H1 (cell line): ENCODE measurements at places on chromosomes 6 and 20. TPM values are rescaled to one million over a fixed set of nuclear protein-coding genes. Genes with fewer than 3 reads are reported as not detected.
A peak's percentile ranks its signal among the peaks of the same experiment; 100 is the strongest.

RPP40 gene
- total RNA-seq = 15.7 and 17.1 TPM in 2 replicates

DNA sequence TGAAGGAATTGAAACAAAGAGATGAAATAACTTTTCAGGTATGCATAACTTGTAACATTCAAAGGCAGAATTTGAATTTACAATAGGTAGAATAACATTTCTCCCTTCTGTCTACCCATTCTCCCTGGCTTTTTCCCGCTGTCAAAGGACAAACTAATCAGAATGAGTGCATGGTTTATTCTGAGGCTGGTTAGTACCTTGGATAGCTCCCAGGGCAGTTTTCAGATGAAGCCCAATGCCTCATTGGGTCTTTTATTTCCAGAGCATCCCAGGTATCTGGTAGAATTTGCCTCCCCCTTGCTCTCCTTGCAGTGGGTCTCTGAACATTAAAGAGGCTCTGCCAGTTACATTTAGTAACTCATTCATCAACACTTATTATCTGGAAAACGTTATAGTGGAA, 665.5 kb downstream of the BCKDHB start:
- no peak for DNase-seq

DNA sequence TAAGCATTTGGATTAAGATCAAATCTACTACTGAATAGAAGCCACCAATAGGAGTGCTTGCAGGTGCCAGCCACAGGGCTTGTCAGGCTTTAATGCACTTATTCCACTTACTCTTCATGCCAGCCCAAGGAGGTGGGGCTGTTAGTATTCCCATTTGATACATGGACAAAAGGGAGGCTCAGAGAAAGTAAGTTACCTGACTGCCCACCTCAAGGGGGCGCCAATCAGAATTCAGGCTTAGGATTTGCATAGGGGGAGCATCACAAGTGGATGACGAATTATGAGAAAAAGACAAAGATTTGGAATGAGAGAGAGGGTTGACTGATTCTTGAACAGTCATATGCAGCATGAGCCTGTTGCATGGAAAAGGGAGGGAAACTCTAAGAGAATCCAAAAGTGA, 188.4 kb upstream of the TSHZ2 start:
- peak; percentile 75 for DNase-seq

DNA sequence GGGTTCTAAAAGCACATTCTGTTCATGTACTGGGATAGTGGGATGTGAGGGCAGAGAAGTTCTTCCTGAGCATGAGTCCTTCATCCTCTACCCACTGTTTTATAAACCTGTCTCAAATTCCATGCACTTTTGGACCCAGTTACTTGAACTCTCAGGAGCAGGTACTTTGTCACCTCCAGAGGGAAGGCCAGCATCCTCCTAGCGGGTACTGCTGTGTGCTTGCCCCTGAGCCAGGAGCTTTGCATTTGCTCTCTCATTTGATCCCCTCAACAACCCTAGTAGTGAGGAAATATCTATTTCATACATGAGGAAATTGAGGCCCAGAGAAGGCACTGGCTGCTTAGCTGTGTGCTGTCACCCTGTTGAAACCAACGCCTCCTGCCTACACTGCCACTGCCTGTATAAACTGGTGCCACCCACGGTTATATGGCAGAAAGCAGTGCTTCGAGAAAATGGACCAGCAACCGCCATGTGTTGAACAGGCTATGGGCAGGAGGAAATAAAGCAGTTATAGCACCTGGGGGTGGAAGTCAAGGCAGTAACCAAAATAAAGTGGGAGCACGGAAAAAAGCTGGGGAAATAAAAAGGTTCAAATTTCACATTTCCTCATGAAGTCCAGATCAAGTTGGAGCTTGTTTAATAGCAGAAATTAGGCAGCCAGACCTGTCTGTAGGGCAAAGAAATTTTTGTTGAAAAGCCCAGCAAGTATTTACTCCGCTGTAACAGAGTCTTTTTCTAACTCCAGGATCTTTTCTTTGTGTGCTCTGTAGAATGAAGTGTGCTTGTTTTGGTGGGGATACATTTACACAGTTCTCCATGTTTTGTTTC, 38.0 kb downstream of the KLHL31 start:
- no peak for DNase-seq

FLRT3 gene
- total RNA-seq = 0.35 and 0.80 TPM in 2 replicates

HLA-DOA gene
- 23.7 TPM in 2 replicates for total RNA-seq

EYS gene
- 0.13 TPM in 1 of 2 replicates, not detected in the other for total RNA-seq

DNA sequence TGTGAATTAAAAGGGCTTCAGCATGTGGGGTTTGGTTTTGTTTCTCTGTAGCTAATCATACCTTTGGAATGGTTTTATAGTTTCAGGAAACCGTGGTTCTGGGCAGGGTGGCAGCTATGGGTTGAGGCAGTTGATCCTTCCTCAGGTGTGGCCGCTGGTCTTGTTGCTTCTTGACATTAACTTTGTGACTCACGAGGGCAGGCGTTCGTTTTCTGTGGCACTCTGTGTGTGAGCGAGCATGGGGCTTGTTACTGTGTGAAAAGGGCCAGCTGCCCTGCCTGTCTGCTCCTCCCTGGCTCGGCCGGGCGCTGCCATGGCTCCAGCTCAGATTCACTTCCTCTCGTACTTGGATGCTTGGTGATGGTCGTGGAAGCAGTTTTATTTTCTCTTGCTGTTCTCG, 16.2 kb downstream of the DNAJC5 start:
- no peak for DNase-seq

DNA sequence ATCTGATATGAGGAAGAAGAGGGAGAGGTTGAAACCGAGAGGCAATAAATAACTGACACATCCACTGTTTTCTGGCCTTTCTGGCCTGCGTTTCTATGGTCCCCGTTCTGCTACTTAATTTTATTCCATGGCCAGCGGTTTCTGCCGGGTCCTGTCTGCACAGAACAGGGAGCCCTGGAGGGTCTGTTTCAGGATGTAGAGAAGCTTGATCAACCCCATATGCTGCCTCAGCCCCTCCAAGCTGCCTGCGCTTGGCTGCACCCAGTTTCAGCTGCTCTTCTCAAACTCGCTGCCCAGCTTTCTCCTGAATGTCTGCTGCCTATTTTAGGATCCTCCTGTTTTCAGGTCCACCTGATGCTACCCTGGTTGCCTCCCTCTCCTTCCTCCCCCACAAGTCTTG, 18.5 kb upstream of the PACSIN1 start:
- no peak for DNase-seq

- no peak for DNase-seq
Observed at GRCh38 chr20:24640276-24640675, 170.8 kb downstream of the SYNDIG1 start.

- no peak for DNase-seq
Observed at GRCh38 chr6:44782892-44783291, 395.4 kb downstream of the CDC5L start.

- DNase-seq = no peak
Observed at GRCh38 chr6:121858986-121859385, 423.5 kb downstream of the GJA1 start.

OTOR gene
- total RNA-seq = not detected in 2 replicates

DNA sequence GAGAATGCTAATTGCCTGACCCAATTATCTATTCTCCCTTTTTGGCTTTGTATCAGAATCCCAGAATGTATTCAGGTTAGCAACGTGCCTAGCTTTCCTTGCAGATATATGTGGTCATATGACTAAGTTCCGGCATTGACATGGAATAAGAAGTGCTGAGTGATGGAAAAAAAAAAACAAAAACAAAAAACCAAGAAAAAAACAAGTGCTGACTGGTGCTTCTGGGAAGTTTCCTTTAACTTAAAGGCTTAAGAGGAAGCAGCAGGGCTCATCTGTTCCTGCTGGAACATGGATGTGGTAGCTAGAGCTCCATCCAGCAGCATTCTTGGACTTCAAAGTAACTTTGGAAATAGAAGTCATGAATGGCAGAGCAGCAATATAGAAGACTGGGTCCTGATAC, 10.4 kb upstream of the RPF2 start:
- no peak for DNase-seq

- no peak for DNase-seq
Observed at GRCh38 chr6:1129131-1129530, 182.8 kb upstream of the FOXQ1 start.

TFAP2B gene
- not detected in 2 replicates for total RNA-seq

ECT2L gene
- total RNA-seq = not detected in 2 replicates

- DNase-seq = no peak
Observed at GRCh38 chr6:105677671-105678475, 275.0 kb upstream of the PREP start.

- DNase-seq = no peak
Observed at GRCh38 chr20:24648481-24648880, 179.1 kb downstream of the SYNDIG1 start.

- no peak for DNase-seq
Observed at GRCh38 chr20:44618318-44618731, 33.2 kb downstream of the ADA start.

DNA sequence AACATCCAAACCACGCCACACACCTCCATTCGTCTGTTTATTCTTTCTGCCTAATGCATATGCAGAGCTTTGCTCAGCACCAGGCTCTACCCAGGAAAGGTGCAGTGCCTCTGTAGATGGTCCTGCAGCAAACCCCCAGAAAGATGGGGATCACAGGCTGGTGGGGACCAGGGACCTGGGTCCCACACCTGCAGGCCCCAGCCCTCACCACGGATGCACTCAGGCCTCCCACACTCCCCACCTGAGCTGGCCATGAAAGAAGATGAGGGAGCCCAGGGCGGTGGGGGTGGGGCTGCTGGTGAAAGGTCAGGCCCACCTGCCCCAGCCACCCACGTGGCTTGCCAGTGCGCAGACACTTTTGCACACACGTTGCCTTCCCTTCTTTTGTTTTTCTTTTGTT, 217.7 kb downstream of the TAF4 start:
- DNase-seq = no peak

- DNase-seq = no peak
Observed at GRCh38 chr6:87574237-87574804, 15.5 kb downstream of the RARS2 start.

SAPCD1 gene
- total RNA-seq = 3.4 and 5.9 TPM in 2 replicates

- peak; percentile 70 for DNase-seq
Observed at GRCh38 chr20:17940224-17940971, 28.2 kb downstream of the SNX5 start.

GRCh38 chr6:89492025-89492640, 59.2 kb downstream of the ANKRD6 start:
- no peak for DNase-seq

KHDC1 gene
- 4.3 and 4.6 TPM in 2 replicates for total RNA-seq
